ENCODE measurements at places on chromosomes 7 and 10.

- no peak for DNase-seq
Observed at GRCh38 chr7:44085546-44085945, 3.2 kb upstream of the POLM start.

DNA sequence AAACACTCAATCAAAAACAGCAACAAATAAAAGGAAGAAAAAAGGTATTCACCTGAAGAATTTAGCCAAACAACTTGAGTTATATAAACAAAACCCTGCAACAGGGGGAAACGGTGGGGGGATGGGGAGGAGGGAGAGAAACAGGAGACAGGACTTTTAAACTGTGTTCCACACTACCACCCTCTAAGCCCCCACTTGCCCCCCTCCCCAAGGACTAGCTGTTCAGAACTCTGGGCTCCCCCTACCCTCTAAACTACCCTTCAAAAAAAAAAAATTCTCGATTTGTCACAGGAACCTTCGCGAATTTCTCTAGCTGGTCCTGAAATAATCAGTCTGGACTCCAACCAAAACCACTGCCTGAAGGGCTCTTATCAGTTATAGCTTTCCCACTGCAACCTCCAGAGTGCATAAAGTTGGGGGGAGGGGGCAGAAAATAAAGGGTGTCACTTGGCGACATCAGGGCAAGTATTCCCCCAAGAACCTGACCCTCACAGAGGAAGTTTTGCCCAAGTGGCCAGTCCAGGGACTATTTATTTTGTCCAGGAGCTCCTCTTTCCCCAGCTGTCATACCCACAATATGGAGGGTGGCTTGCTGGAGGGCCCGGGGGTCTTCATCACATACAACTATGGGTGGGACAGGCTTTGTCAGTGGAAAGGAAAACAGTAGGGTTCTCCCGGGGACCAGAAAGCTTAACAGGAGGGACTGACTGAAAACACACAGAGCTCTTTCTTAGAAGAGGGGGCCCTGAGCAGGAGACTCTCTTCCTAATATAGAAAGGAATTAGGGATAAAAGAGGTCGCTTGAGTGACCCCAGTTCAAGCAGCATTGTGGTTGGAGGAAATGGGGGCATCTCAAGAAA is 1.3 kb downstream of the UBE2H start:
- DNase-seq: peak; percentile 63

GRCh38 chr7:69696054-69696591 is 97.8 kb downstream of the AUTS2 start:
- DNase-seq: no peak

DNA sequence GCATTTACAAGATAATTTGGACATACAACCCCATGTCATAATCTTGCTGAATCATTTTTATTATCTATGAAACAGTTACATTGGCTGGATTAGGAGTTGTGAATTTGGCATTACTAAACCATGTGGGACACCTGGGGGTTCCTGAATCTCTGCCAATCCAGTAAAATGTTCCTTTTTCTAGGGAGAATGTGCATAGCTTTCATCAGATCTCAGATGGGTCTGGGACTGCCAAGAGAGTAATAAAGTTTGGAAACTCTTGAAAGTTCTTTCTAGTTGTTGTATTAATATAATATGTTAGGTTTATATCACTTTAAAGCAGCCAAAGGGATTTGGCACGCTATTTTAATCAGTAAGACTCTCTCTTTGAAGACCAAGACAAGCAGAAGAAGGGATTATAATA is 62.7 kb downstream of the SEMA3E start:
- DNase-seq: peak; percentile 26

- peak; percentile 52 for DNase-seq
Observed at GRCh38 chr7:99112097-99112496, 31.8 kb downstream of the SMURF1 start.

DNA sequence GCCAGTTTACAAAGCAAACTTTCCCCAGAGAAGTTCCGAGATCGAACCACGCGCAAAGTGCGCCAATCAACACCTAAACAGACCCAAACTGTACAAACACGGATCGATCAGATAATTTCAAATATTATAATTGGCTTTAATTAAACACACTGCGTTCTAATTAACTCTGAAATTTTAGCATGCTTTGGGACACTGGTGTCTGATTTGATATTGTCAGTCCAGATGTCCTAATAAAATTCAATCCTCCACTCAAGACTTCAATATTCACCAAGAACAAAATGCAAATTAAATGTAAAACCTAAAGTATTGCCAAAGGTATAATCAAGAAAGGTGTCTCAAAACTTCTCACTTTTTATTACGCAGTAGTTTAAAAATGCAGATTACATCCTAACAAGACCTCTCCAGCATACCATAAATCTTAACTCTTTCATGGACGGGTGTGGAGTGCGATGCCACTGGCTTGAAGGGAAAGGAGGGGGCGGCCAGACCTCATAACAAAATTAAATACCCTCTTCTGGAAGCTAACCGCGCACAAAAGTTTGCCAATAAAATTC is 5.9 kb upstream of the EBF3 start:
- no peak for DNase-seq

- DNase-seq: peak; percentile 56
Observed at GRCh38 chr7:16609842-16610450, 35.6 kb downstream of the ANKMY2 start.

GRCh38 chr7:25117226-25118047 is 7.6 kb downstream of the CYCS start:
- DNase-seq: no peak

DNA sequence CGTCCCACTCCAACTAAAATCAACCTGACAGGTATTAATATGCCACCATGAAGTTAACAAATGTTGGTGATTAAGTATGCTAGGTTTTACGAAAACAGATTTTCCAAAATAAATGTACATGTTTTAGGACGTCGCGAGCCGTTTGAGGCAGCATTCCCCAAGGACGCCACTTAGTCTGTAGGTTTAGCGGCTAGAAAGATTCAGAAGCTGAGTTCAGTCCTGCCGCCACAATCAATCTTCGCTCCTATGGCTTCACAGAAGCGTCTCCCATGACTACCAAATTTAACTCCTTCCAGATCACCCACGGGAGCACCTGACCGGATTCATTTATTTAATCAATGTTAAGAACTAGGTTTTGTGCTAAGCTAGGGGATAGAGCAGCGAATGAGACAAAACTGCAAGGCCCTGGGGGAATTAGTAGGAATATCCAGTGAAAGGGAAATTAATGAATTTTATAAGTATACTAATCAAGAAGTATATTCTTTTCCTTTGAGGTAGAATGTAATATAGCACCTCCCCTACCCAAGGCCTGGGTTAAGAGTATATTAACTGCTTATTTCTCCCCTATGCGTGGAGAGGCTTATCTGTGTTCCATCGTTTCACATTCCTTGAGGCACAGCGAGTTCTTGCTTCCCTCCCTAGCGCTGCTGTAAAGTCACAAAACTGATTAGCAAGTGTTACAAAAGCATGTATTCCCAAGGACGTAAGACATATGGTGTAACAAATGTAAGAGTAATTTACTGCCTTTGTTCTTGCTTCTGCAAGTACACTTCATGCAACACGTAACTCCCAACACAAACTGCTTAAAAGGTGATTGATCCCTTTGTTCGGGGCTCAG is 994 bp upstream of the CYP51A1 start:
- DNase-seq: peak; percentile 99

DNA sequence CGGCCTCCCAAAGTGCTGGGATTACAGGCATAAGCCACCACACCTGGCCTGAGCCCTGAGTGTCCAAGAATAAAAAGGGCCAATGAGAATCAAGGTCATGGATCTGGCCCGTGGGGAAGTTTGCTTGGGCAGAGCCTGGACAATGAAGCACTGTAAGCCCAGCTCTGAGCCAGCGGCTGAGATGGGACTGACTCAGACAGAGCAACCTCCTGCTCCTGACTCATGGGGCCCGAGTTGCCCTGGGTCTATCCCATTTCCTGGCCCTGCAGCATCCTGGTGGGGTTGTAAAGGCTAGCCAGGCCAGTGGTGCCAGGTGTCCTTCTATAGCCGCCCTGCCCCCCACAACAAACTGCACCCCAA is 5.2 kb upstream of the MYH16 start:
- no peak for DNase-seq

GRCh38 chr7:122306320-122307227 is 2.0 kb upstream of the FEZF1 start:
- no peak for DNase-seq

GRCh38 chr10:58140691-58141347 is 126.9 kb downstream of the IPMK start:
- DNase-seq: no peak

DNA sequence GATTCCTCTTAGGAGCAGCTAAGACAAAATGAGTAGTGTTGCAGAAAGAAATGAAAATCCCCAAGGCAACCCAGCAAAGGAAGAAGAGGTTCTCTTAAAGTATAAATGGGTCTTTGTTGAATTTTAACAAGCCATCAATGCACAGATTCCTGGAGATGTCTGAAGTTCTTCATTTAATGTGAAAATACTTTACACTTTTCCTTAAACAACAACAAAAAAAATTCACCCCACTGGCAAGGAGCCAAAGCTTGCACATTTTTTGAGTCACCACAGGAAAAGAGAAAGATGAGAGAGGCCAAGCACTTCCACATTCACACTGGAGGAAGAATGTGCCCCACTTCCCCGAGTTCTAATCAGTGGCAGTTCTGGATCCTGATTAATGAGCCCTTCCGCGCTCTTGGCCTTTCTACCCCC is 286.4 kb upstream of the MEOX2 start:
- DNase-seq: peak; percentile 6

DNA sequence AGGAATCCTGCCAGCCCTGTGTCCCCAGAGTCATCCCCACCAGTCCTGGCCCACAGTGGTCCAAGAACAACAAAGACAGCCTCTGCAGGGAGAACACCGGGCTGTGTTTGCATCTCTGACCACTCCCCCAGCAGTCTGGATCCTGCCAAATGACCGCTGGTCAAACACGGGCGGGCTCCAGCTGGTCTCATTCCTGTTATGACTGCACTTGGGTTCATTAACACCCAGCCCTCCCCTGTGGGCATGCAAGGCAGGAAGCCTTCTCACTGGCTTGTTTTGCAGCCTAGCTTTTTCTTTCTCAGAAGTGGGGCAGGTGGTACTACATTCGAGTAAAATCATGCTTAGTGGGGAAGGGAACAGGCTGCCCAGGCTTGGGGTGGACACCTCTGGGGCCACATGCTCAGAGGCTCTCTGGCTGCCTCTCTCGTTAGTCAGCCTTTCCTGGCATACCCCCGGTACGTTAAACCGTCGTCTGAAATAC is 190.0 kb downstream of the PLXNA4 start:
- no peak for DNase-seq

- peak; percentile 27 for DNase-seq
Observed at GRCh38 chr7:27677912-27678612, 15.4 kb upstream of the HIBADH start.

- peak; percentile 6 for DNase-seq
Observed at GRCh38 chr7:118615-119391, 73.6 kb upstream of the FAM20C start.

GRCh38 chr7:47078241-47078640 is 503.7 kb downstream of the TNS3 start:
- no peak for DNase-seq

DNA sequence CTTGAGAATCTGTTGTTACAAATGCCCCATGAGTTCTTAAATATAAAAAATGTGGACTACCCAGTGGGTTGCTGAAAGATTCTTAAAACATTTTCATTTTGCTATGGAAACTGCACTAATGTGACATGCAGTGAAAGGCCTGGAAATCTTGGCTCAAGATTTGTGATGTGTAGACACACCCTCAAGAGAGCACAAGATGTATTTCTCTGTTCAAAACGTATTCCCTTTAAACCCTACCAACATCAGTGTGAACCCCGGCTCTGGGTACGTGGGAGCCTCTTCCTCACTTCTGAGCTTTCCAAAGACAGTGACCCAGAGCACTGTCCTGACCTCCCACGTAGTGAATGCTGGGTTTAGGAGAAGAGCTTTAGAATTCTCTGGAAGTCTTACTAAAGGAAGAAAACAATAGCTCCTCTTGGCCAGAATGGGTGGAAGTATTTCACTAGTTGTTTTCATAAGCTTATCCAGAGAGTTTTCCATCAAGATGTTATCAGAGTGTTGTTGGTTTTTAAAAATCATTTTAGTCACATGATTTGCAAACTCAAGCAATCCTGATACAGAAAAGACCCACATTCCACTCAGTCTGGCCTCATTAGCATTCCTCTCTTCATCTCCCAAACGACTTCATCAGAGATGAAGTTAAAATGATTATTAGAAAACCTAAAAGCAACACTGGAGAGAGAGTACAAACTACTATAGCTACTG is 81.5 kb upstream of the AFAP1L2 start:
- no peak for DNase-seq
